Anterior cingulate cortex (tissue), 58 donors: ENCODE measurements at places on chromosomes 1 and 21.

- no peak for DNase-seq
These were observed 1.7 kb upstream of the PDE9A start for GRCh38 chr21:42651515-42652401.

GRCh38 chr21:28336314-28336713 is 656.4 kb downstream of the LTN1 start:
- no peak for DNase-seq

DNA sequence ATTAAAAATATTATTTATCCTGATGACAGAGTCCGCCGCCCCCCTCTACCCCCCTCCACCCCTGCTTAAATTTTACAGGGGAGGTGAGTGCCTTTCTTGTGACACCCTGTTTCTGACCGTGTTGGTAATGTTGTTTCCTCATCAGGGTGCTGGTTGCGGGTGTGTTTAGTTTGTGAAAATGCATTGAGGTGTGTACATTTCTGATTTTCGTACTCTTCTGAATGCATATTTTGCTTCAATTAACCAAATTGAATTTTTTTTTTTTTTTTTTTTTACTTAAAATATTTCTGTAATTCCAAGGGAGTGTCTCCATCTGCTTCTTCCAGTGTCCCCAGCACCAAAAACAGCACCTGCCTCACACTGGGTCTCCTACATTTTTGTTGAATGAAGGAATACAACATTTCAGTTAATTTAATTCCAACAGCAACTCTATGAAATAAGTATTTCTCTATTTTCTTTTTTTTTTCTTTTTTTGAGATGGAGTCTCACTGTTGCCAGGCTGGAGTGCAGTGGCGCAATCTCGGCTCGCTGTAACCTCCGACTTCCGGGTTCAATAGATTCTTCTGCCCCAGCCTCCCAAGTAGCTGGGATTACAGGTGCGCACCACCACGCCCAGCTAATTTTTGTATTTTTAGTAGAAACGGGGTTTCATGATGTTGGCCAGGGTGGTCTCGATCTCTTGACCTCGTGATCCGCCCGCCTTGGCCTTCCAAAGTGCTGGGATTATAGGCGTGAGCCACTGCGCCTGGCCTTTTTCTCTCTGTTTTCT is 5.6 kb upstream of the SLC2A1 start:
- DNase-seq, result no peak

DNA sequence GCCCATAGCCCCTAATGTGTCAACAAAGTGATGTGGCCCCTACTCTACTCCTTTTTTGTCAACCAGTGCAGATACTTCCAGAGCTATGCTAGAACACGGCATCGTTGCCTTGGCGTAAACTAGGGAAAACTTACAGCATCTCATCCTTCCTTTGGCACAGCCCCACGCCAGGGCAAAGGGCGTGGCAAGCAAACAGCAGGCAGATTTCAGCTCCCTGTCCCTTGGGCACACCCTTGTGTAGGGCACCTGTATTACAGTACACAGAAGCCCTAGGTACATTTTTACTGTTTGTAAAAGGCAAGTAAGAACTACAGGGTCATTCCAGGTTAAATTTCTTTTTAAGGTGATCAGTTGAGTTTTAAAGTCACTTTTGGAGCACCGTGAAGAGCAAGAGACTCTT is 29.3 kb downstream of the PRDX6 start:
- DNase-seq, result no peak

DNA sequence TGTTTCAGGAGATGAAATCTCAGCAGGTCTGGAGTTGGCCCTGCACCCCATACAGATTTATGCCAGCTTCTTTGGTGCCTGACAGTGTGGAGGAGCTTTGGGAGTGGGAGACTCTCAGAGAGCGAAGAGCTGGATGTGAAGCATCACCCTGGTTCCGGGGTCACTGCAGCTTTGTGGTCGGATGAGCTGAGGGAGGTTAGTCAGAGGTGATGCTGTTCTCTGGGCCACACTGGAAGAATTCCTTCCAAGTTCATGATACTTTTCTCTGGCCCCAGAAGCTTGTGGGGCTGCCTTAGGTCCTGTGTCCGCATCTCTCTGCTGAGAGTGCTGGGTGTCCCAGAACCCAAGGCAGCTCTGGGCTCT is 467.8 kb downstream of the CAMTA1 start:
- no peak for DNase-seq

DNA sequence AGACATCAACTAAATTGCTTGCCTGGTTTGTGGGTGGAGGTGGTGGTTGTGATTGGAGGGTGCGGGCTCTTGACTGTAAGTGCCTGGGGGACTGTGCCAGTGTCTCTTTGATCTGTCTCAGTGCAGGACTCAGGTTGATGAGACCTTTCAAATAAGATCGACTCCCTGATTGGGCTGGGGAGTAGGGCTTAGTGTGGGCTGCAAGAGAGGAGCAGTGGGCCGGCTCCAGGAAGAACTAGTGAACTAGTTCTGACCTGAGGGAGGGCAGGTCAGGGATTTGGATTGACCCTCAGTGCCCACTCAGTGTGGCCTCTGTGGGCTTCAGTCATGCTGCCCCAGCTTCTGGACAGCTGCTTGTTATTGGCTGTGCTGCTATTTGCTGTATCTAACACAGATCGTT is 130.6 kb upstream of the CACNA1E start:
- DNase-seq, result no peak

DNA sequence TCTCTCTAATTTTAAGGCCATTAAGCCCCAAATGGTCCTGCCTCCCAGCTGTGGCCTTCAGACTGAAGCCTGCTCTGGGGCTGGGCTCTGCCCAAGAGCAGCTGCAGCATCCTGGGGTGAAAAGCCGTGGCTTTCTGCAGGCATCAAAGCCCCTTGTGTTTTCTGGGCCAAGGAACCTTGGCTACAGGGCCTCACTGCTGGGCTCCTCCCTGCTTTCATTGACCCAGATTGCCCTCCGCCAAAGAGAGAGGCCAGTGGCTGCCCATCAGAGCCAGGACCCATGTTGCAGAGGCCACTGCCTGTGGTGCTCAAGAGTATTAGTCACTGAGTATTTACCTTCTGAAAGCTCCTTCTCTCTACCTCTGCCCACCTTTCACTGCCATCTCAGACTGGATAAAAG is 1.6 kb downstream of the ZNF648 start:
- peak; percentile 46 for DNase-seq

- no peak for DNase-seq
These were observed 3.8 kb downstream of the TNN start for GRCh38 chr1:175071276-175071943.

DNA sequence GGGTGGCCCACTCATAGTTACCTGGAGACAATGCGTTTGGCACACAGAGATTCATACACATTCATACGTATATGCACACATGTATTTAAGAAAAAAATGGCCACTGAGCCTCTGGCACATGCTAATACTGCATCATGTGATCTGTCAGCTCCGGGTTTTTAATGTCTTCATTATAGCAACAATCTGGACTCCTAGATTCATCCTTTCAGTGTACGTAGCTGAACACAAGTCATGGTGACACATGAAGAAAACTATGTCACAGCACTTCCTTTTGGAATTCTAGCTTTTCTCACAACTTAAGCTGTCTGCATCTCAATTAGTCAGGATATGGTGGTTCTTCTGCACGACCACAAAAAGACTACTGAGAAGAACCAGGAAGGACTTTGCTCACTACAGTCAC is 24.7 kb downstream of the HSF2BP start:
- DNase-seq, result no peak
